Cerebellar cortex (tissue), 1 donor: ENCODE measurements at places on chromosomes 7 and 10.
A peak's percentile ranks its signal among the peaks of the same experiment; 100 is the strongest.

DNA sequence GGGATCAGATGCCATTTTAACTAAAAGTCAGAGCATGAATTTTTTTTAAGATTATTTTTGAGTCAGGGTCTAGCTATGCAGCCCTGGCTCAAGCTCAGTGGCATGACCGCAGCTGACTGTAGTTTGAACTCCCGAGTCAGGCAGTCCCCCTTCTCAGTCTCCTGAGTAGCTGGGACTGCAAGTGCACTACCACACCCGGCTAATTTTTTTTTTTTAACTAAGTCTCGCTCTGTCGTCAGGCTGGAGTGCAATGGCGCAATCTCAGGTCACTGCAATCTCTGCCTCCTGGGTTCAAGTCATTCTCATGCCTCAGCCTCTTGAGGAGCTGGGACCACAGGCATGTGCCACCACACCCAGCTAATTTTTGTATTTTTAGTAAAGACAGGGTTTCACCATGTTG, 7.8 kb downstream of the TAS2R41 start:
- no peak for DNase-seq

- DNase-seq: no peak
Observed at GRCh38 chr10:114265392-114266053, 26.5 kb downstream of the VWA2 start.

DNA sequence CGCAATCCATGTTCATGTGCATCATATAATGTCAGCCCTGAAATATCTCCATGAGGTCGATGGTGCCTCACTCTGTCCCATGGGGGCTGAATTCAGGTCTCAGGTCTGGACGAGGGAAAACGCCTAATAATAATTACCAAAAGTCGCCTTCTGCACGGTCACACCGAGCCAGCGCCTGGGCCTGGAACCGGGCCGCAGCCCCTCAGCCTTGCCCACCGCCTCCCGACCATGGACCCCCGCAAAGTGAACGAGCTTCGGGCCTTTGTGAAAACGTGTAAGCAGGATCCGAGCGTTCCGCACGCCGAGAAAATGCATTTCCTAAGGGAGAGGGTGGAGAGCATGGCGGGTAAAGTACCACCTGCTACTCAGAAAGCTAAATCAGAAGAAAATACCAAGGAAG, 18.8 kb upstream of the KLRG2 start:
- DNase-seq: no peak

DNA sequence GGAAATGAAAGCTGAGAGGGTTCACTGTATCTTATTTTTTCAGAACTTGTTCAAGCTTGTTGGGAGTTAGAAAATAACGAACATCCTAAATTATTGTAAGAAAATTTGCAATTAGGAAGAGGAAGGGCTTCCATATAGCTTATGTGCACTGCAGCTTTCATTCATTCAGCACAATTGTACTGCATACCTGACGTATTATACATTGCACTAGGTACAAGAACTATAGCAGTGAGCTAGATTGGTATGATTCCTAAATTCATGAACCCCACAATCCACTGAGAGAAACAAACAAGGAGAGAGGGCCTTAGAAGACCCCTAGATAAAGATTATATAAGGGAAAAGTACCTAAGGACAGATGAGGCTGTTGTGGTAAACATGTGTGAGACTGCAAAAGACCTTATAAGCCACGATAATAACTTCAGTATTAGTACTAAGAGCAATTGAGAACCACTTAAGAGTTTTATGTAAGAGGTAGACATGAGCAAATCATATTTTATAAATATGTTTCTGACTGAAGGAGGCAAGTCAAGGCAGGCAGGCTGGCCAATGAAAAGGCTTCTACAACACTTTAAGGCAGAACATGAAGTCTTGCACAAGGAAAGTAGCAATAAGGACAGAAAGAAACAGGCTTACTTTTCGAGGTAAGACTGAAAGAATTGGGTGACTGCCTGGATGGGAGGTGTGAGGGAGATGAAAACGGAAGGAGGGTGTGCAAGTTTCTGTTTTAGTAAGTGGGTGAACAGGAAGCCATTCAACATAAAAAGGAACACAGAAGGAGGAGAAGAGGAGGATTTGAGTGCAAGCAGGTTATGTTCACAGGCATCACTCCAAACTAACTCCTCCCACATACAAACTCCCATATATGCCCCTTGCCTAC, 77.9 kb upstream of the LRRN3 start:
- no peak for DNase-seq

DNA sequence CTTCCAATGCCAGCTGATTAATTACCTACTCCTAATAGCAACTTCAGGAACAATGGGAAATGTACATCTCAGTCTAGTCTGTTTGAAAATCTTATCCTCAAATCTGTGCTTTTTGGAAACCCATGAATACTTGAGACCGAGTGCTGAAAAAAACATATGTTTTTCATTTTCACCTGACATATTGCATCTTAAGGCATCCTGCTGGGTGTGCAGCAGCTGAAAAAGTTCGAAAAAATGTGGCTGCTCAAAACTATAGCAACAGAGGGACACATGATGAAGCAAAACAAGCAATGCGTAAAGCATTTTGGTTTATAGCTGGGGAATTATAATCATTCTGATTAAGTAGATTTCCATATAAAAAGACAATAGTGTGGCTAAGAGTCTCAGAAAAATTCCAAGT, 218.0 kb downstream of the CREB5 start:
- DNase-seq: peak; percentile 34

DNA sequence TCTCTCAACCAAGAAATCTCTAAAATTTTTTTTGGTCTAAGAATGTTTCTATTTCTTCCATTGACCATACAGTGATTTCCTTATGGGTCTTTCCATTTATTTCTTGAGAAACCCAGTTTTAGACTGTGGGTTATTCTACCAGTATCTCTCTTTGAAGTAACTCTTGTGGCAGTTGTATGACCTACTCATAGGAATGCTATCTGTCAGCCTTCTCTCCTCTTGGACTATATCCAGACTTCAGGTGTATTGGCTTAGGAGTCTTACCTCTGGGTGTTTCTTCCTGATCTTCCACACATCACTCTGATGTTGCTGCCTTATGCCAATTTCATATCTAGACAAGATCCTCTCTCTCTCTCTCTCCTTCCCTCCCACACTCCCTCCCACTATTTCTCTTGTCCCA, 178.1 kb downstream of the BMPER start:
- DNase-seq: no peak

GRCh38 chr7:45494885-45495284, 79.3 kb upstream of the ADCY1 start:
- no peak for DNase-seq

- no peak for DNase-seq
Observed at GRCh38 chr7:144762853-144763252, 73.0 kb downstream of the TPK1 start.

- DNase-seq: no peak
Observed at GRCh38 chr10:71981015-71981875, 17.1 kb downstream of the CHST3 start.

DNA sequence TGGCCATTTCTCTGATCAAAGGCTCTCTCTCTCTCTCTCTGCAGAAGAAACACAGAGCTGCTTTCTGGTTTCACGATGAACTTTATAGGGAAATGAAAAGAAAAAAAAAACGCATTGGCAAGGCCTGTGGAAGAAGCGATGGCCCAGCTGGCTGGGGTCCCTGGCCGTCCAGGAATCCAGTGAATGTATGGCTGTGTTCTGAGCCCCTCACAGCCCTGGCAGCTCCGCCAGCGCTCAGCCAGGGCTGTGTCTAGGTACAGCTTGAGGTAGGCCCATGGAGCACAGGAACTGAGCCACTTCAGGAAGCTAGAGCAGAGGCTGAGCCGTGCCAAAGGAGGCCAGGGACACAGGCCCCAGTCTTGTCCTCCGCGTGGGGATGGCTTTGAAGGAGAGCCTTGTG, 13.1 kb upstream of the UCMA start:
- no peak for DNase-seq

DNA sequence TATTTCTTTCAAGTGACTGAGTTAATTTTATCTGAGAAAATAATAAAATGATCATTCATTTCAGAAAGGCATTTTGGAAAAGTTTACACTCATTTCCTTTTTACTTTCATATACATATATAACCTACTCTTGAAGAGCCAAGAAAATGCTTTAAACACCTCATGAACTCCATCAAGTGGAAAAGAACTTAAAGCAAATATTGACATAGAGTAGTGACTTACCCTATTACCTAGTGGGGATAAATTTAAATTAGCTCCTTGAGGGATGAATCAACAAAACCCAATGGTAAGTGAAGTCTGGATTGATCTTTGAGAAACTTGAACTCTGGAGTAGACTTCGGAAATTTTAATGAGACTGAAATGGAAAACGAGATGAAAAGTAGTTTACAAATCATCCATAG, 88.6 kb downstream of the TMEM26 start:
- no peak for DNase-seq

DNA sequence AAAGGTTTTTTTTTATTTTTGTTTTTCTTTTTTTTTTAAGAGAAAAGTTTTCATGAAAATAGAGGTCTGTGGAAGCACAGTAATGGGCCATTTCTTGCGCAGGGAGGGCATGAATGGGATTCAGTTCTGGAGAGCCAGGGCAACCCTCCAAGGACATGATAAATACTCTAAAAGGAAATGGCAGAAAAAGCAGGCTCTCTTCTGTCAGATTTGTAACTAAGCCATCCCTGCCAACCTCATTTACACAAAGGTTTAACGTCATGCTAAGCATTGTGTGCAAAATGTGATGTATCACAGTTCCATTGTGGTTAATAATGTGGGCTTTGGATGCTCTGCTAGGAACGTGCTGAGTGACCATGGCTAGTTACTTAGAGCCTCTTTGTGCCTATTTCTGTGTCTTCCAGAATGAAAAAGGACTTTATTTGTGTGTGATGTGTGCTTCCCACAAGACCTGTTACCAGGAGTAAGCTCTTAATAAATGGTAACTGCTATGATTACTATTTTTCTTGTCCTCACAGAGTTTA, 1095.9 kb upstream of the SORCS1 start:
- no peak for DNase-seq

DNA sequence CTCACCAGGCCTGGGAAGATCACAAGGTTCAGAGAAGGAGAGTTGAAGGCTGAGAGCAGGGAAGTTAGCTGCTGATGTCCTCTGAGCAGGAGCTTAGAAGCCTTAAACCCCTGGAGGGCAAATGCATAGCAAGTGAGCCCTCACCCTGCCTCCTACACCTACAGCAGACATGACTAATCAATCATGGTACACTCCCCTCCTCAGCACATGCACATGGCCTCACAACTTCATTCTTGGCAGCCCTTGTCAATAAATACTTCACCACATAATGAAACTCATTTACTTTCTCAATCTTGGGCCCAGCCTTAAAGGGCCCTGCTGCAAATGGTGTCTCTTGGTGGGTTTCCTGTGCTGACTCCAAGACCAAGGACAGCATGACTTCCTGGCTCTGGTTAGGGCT, 12.9 kb downstream of the MMRN2 start:
- DNase-seq: no peak

DNA sequence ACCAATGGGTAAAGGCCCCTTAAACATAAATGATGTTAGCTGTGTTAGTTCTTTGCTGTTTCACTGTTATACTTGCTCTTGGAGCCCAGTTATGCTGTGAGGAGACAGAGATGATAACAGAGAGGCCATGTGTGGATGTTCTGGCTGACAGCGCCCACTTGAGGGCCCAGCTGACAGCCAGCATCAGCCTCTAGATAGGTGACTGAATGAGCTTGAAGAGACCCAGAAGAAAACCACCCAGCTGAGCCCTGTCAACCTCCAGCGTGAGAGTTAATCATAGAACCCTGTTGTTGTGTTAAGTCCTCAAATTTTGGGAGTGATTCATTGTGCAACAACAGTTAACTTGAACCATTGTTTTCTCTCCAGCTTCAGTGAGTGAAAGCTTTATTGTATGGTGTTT, 91.7 kb downstream of the GLRX3 start:
- DNase-seq: no peak

DNA sequence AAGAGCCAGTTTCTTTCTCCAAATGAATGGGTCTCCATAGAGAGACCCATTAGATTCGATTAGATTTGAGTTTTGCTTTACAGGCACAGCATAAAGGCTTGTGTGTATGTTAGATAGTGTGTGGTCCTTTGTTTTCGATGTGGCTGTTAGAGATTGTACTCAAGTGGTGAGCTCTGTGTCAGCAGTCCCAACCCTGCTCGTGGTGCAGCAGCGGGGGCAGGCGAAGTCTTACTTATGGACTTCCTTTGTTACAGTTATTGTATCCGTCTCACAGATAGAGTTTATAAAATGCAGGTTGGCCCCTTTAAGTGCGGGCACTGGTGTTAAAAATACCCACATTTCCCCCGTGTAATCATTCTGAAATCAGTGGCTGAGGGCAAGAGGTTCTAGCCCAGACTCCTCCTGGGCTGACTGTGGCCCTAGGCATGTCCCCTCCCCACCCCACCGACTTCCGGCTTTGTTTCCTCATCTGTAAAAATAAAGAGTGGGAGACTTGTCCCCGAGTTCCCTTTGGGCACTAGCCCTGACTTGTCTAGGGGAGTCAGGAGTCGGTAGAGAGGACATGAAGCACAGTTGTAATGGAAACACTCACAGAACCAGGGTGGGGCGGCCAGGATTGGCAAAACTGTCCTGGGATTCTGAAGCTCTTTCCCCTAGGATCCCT, 28.6 kb downstream of the MTURN start:
- DNase-seq: no peak

GRCh38 chr7:134847851-134848588, 68.6 kb downstream of the CALD1 start:
- no peak for DNase-seq

DNA sequence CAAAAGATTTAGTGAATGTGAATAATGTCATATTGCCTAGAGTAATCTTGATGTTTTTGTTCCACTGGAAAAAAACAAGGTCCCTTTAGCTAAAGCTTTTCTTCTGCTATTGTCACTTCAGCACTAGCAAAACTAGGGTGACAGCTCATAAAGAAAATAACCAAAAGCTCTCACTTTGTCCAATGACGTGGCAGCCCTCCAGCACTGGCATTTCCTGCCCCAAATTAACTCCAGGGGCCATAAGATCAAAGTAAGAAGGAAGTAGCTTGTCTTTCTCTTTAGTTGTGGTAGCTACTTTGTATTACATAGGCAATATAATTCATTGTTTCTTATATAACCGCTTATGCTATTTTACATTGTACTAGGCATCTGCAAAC, 47.3 kb downstream of the LRRN3 start:
- peak; percentile 51 for DNase-seq
